ENCODE measurements at places on chromosomes 2 and 18.

- DNase-seq: no peak
Measured at GRCh38 chr2:238098901-238099713, 1.0 kb upstream of the ESPNL start.

DNA sequence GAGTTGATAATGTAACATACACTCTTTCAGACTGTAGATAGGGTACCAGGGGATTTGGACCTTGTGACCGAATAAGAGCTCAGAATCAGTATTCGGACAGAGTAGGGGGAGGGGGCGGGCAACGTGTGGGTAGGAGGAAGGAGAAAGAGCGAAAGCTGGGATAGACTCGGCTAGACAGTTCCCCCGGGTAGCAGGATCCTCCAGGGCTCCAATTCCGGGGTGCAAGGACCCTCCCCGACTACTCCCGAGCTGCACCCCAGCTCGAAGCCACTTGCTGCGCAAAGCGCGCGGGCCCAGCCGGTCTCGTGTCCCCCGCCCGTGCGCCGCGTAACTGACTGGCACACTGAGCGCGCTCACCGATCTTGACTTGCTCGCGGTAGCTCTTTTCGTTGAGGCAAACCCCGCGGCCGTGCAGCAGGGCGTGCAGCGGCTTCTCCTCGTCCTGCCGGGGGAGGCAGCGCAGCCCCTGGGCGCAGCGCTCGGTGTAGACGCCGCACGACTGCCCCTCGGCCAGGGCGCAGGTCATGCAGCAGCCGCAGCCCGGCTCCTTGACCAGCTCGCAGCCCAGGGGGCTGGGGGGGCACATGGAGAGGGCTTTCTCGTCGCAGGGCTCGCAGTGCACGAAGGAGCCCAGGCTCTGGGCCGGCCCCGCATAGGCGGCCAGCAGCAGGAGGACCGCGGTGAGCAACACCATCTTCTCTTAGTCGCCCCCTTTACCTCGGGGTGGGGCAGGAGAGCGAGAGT lies 1.1 kb downstream of the IGFBP5 start:
- peak; percentile 34 for DNase-seq

- DNase-seq: no peak
Measured at GRCh38 chr18:21391074-21391673, 149.1 kb downstream of the GREB1L start.

DNA sequence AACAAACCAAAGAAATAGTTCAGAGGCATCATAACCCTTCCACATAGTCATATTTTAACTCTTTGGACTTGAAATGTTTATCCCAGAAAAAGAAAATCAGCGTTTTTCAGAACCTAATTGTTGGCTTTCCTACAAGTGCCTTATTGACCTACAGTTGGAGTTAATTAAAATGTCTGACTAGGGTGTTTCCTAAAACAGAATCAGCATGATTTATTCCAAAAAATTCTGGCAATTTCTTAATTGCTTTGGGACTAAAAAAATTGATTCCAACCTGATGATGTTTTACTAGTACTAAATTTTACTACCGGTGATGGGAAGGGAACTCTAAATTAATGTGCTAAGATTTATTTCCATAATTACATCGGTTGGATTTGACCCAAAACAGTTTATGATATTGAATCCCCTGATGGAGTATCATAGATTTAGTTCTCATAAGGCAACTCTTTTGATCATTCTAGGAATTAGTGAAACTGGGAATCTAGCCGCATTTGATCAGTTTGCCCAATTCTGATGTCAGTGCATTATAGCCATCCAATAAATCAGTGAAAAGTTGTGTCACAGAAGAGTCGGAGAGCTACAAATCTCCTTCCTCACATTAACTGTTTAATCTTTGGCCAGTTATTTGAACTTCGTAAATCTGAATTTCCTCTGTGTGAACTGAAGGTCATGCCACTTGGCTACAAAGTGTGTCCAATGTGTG lies 134.3 kb upstream of the DSEL start:
- no peak for DNase-seq

DNA sequence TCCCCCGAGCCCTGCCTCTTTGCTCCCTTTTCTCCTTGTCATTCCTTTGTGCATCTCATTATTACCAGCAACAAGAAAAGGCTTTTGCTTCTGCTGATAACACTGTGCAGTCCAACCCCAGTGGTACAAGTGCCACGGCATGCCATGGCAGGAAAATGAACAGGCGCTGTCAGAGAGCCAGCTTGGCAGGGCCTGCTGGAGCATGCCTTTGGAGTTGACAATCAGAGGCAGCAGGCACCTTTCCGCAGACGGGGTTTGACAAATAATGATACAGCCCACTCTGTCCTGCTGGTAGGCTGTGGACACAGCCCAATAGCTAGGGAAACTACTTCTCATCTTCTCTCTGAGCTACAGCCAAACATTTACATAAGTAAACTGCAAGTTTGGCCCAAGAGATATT lies 243.9 kb upstream of the LRRTM1 start:
- no peak for DNase-seq

DNA sequence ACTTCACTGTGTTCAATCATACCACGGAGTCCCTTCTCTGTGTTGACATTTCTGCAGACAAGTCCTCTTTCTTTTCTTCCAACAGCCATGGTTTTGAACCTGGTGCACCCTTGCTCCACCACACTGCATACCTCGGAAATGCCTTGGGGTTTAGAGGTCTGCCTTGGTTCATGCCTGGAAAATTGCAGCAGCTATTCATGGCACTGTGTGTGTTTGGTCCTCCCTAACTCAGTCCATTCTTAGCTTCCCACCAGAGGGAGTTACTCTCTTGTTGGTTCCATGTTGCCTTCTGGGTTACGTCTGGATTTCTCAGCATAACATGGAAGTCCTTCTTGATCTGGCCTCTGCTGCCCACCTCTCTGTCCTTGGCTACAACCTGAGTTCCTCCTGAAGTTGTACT lies 206.0 kb downstream of the FHOD3 start:
- no peak for DNase-seq

- DNase-seq: no peak
Measured at GRCh38 chr2:9250498-9251153, 44.0 kb downstream of the ASAP2 start.

Data from stimulated activated CD4-positive, alpha-beta T cell treated with anti-CD3 and anti-CD28 coated beads, Interleukin-12 subunit alpha, Interleukin-12 subunit beta, amount 100 ng/mL, for 4 hours (primary cell).